ENCODE measurements at places on chromosomes 1 and 21.

DNA sequence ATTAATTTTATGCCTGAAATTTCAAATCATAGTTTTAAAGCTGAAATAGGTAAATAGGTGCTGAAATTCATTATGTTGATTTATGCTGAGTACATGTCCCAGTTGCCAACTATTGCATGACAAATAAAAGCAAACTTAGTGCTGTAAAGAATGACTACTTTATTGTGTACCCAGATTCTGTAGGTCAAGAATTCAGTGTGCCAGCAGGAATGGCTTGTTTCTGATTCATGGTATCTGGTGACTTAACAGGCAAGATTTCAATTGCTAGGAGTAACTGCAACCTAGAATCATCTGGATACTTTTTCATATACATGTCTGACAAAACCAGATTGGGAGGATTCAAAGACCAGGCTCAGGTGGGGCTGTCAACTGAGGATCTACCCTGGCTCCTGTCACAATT lies 678.4 kb upstream of the ADAMTS5 start:
- no peak for DNase-seq

DNA sequence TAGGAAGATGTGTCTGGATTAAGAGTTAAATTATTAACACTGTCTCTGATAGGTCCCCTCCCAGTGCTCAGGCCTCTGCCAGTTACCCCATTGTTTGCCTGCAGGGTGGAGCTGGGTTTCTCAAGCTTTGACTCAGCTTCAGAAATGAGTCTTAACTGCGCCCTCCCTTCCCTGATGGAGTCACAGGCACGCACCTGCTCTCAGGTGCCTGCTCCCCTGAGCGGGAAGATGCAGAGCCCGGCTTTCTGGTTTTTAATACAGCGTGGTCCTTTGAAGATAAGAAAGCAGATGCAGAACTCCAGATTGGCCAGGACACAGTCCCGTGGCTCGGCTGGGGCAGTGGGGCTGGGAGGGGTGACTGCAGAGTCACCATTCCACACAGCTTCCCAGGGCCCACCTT lies 3.2 kb upstream of the SPRR4 start:
- DNase-seq, result no peak

- DNase-seq, result peak; percentile 45
Observed at GRCh38 chr1:4172644-4173599, 272.9 kb upstream of the C1orf174 start.

GRCh38 chr1:99239690-99240089 lies 24.6 kb upstream of the PLPPR4 start:
- DNase-seq, result no peak

- no peak for DNase-seq
Observed at GRCh38 chr1:88658419-88658818, 25.7 kb upstream of the PKN2 start.

- DNase-seq, result no peak
Observed at GRCh38 chr1:11453742-11454491, 25.0 kb upstream of the DISP3 start.

GRCh38 chr1:30250338-30250983 lies 472.9 kb downstream of the MATN1 start:
- no peak for DNase-seq

DNA sequence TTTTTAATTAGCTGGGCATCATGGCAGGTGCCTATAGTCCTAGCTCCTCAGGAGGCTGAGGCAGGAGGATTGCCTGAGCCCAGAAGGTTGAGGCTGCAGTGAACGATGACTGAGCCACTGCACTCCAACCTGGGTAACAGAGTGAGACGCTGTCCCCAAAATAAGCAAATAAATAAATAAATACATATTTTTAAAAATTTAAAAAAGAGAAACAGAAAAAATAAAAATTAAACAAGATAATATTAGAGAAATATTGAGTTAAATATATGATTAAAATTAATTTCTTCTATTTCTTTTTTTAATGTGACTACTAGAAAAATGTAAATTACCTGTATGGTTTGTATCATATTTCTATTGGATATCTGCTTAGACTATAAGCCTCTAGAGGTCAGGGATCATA lies 59.3 kb upstream of the ATP1A1 start:
- DNase-seq, result no peak

- peak; percentile 77 for DNase-seq
Observed at GRCh38 chr1:208093754-208094719, 150.1 kb downstream of the PLXNA2 start.

DNA sequence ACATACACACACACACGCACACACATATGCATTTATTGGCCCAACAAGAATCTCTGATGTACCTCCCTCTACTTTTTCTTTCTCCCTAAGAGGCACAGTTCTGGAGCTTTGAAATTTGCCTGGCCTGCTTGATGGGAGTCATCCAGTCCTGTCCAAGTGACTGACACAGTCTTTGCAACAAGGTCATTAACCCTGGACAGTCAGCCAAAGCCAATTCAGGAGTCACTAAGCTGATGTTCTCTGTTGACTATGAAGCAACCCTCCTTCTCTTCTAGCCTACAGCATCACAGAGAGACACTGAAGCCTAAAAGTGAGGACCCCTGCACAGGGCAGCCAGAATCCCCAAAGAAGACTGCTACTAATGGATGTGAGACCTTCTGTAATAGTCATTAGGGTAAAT lies 123.1 kb downstream of the HHIPL2 start:
- DNase-seq, result no peak

GRCh38 chr1:147800804-147801203 lies 40.4 kb upstream of the GJA5 start:
- no peak for DNase-seq

- DNase-seq, result no peak
Observed at GRCh38 chr1:232283864-232284263, 346.1 kb downstream of the SIPA1L2 start.

DNA sequence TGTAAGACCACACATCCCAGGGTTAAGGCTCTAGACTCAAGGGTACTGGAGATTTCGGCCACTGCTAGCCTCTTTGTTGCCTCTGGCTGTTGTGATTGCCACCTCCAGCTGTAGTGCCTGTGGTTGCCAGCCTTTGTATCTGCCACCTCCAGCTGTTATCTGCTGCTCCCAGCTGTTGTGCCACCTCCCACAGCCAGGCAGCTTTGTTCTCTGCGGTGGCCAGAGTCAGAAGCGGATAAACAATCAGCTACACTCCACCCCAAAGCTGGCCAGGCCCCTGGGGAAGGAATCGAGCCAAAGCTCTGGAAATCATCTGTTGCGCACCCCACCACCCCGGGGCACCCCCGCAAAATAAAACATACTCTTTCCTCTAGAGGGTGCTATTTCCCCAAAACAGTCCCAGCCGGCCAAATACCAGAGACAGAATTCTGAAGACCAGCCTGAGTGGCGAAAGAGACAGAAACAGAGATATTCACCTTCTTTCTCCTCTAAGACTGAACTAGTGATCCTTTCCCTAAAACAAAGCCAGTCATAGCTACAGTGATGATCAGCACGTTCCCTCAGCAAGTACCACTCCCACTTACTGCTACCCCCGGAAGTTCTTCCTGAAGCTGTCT lies 14.8 kb upstream of the PIGM start:
- DNase-seq, result peak; percentile 53

- no peak for DNase-seq
Observed at GRCh38 chr1:38244218-38244845, 197.7 kb upstream of the POU3F1 start.

- no peak for DNase-seq
Observed at GRCh38 chr21:44941567-44941966, 1.7 kb downstream of the SLX9 start.

All from activated CD4-positive, alpha-beta T cell treated with anti-CD3 and anti-CD28 coated beads for 48 hours (primary cell).